ENCODE measurements at places on chromosomes 3 and 15.

DNA sequence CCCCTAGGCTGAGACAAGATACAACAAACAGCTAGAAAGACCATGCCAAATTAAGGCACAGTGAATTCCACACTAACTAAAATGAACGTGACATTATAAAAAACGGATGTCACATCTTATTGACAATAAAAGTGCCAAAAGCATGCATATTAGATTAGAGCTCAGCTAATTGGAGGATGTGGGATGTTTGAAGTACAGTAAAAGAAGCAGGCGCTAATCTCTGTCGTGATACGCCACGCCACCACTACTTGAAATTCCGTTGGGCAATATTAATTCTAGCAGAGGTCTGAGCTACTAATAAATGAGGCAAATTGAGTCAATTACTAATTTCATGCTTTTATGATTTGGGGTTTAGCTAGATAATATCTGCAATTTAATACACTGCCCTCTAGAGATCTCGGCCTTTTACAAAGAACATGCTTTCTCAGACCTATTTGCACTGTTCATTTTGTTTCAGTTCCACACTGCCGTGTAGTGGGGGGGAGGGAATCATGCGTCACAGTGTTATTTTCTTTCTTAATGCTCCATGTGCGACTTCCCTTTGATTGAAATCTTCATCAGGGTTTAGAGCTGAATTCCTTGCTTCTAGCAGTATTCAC is 52.9 kb upstream of the ROBO2 start:
- no peak for DNase-seq

GRCh38 chr3:126287536-126288241 is 69.5 kb downstream of the KLF15 start:
- DNase-seq, result peak; percentile 79

DNA sequence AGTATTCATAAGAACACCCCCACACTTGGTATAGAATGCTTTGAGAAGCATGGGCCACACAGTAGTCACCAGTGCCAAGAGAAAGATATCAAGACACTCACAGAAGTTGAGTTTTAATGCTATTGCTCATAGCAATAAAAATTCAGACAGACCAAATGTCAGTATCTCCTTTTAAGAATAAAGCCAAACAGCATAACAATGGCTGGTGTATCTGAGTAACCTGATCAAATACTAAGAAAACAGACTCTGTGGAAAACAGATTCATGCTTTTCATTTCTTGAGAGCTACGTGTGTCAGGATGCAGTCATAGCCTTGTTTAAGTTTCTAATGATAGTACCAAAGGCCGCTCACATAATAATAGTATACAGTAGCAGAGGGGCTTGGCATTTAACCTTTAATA is 778.5 kb downstream of the MECOM start:
- no peak for DNase-seq

DNA sequence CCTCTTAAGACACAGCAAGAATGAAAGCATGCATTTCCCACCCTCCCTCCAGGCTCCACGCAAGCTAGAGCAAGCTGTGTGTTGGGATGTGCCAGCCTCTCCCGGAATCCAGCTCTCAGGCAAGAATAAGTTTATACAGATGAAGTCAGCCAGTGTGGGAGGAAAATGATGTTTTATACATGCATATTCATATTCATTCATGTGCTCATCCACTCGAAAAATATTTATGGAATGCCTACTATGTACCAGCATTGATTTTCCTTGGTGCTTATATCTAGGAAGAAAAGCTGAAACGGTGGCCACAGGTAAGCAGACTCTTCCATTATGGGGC is 62.7 kb downstream of the KLHL6 start:
- no peak for DNase-seq

GRCh38 chr3:188468196-188468595 is 314.2 kb downstream of the LPP start:
- no peak for DNase-seq

- DNase-seq, result peak; percentile 71
Observed at GRCh38 chr3:168165390-168166269, 69.9 kb upstream of the GOLIM4 start.

GRCh38 chr3:160368804-160369203 is 30.2 kb downstream of the IFT80 start:
- DNase-seq, result no peak

DNA sequence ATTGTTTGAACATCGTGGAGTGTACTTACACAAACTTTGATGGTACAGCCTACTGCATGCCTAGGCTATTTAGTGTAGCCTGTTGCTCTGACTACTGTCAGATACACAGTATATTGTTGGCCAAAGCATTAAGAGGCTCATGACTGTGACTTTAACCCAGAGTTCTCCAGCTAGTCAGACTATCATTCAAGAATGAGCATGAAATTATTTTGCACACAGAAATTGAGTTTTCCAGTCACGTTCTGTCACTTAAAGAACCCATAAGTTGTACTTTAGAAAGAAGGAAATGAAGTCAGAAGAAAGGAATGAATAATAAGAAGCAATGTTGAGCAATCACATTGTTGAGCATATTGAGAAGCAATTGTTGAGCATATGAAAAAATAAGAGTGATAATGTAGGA is 37.6 kb upstream of the SLC22A13 start:
- DNase-seq, result no peak

DNA sequence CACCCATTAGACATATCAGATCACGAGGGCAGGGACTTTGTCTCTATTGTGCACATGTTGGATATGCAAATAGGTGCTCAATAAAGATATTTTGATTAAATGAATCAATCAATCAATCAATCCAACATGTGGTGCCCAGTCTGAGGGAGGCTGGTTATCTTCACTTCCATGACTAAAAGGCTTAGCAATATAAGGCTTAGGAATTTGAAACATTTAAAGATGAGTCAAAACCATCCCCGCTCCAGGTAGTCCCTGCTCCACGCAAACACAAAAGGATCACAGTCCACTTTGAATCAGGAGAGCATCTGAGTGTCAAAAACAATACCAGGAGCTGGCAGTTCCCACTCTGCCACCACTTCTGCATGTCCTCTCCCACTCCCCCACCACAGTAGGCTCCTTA is 25.8 kb upstream of the PRICKLE2 start:
- no peak for DNase-seq

GRCh38 chr15:72554471-72555425 is 80.6 kb downstream of the ARIH1 start:
- DNase-seq, result no peak

DNA sequence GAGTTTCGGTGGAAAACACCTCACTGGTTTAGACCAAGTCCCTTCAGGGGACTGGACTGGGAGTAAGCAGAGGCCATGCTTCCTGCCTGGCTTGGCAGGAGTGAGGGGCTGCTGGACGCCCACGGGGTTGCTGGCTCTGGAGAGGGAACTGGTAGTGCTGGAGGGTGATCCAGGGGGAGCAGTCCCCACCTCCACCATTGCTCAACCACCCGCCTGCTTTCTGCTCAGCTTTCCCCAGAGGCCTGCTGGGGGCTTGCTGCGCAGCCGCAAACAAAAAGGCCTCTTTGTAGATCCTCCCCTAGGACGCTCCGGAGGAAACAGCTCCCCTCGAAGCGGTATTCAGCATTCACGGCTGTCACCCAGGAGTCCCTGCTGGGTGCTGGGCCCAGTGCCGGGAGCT is 33.5 kb downstream of the EBLN2 start:
- no peak for DNase-seq

- DNase-seq, result peak; percentile 65
Observed at GRCh38 chr3:16883057-16883722, 1.6 kb upstream of the PLCL2 start.

GRCh38 chr3:115644391-115644790 is 21.1 kb downstream of the GAP43 start:
- no peak for DNase-seq

- DNase-seq, result no peak
Observed at GRCh38 chr15:39497759-39498565, 82.9 kb upstream of the THBS1 start.

DNA sequence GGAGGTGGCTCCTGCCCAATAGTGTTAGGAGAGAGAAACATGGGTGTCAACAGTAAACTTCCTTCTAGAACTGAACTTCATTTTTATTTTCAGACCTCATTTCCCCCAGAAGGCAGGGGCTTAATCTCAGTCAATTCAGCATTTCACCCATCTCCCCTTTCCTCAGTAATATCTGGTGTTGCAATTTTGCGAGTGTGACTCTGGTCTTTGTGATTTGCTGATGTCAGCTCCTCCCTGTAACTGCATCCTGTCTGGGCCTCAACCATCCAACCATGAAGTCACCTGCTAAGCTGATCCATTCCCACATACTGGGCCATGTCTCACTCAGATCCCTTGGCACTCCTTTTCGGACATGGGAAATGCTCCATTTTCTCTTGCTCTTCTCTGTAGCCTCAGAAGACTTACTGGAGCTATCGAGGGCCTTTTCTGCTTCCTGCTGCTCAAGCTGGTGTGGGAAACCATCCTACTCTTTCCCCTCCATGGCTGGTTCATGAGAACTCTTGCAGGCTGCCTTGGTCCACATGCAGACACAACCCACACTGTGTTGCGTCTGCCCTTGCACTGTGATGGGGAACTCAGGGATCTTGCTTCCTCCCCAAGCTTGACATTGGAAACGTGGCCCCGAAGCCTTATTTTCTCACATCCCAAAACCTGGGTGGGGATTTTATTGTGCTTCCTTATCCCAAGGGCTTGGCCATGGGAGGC is 24.6 kb downstream of the CCR4 start:
- DNase-seq, result no peak

DNA sequence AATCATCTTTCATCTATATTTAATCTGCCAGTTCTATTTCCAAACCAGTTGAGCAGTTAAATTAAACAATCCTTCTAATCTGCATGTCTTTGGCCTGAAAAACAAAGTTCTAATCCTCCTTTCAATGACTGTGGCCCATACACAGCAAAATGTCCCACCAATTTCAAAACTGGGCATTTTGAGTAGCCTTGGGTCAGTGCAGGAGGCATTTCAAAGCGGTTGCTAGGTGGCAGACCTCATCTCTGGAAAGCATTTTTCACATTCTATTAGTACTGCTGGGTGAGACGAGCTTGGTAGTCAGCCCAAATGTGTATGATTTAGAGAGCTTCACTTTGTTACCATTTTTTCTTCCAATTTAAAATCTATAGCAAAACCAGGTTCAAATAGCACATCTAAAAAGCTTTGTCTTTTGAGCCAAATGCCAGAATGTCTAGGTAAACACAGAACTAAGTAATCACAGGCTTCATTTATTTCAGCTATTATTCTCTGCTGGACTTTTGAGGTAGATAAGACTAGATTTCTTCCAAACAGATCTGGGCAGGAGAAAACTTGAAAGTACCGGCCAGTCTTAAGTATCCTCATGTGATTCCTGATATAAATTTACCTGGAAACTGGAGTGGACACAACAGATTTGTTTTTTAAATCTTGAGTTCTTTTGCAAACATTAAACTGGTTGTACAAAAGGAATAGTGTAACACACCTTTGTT is 8.9 kb upstream of the ARHGEF26 start:
- no peak for DNase-seq

DNA sequence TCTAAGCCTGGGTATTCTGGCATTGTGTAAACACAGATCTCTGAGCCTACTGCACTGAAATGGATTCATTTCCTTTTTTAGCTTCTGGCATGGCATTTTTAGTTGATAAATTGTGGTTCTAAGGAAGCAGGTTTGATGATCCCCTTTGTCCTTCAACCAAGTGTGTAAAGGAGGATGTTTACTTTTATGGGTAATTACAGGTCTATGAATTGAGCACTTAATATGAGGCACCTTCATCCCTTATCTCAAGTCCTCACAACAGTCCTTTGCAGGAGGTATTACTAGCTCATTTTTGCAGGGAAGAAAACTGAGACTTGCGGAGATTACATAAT is 30.8 kb upstream of the ZBTB38 start:
- DNase-seq, result no peak

GRCh38 chr3:151891721-151892120 is 18.3 kb downstream of the SUCNR1 start:
- no peak for DNase-seq

DNA sequence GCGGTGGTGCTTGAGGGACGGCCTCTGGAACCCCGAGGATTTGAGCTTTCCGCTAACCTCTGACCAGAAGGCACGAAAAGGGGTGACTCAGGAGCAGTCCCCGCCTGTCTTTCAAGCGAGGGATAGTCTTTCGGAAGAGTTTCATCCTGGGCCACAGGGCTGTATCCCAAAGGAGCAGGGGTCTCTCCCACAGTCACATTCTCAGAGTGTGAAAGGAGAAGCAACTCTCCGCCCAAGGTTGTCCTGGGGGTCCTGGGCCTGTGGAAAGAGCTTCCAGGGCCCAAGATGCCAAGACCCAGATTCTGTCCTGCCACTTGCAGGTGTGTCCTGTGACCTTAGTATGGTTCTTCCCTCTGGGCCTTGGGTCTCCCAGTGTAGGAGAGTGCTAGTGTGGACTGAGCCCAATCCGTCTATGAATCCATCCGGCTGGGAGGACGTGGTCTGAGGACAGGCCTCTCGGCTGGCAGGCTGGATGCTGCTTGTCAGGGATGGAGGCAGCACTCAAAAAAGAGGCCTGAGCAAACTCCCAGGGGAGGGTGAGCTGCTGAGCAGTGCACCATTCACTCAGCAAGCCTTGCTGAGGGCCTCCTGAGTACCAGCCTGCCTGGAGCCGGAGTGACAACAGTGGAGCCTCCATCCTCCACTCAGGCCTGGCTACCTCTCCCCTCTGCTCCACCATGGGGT is 1.6 kb upstream of the DUSP7 start:
- DNase-seq, result no peak

DNA sequence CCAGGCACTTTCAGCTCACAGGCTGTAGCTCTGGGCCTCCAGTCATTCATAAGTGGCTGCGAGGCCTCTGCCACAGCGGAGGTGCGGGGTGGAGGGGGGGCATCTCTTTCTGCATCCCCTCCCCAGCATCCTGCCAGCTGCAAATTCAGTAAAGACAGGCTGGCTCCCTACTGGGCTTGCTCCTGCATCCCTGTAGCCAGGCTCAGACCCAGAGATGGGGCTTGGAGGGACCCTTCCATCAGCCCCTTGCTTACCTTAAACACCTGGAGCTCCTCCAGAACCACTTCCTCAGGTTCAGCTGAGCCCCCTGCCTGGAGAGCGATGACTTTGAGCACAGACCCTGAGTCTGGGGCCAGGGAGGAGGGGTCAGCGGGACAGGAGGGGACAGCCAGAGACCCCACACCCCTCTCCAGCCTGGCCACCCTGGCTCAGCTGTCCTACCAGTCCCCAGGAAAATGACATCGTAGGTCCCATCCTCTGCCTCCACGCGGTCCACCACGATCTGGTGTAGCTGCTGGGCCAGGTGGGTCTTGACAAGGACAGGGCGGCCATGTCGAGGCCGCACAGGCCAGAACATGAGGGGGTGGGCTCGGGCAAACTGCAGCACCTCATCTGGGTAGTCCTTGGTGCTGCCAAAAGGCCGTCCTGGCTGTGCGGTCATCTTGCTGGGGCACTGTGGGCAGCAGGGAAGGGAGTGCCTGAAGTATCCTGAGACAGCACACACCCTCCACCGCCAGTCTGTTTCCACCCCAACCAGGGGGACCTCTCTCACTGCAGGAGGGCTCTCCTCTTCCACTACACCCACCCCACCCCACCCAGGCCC is 5.3 kb downstream of the SEMA3G start:
- peak; percentile 49 for DNase-seq

GRCh38 chr3:145704020-145704419 is 457.0 kb downstream of the PLOD2 start:
- no peak for DNase-seq

- DNase-seq, result no peak
Observed at GRCh38 chr3:71784201-71784913, 591 bp downstream of the PROK2 start.

All from sciatic nerve (tissue), 2 donors.